ENCODE measurements at places on chromosomes 6 and 20. TPM values are rescaled to one million over a fixed set of nuclear protein-coding genes. Genes with fewer than 3 reads are reported as not detected.

EFCAB8 gene
- total RNA-seq = 0.83 TPM

MTFR2 gene
- total RNA-seq = 0.16 TPM

TBC1D20 gene
- total RNA-seq = 40.1 TPM

- no peak for DNase-seq
Observed at GRCh38 chr6:130913120-130913519, 85.9 kb downstream of the SMLR1 start.

TFAP2C gene
- total RNA-seq = not detected

GATA5 gene
- not detected for total RNA-seq

DNA sequence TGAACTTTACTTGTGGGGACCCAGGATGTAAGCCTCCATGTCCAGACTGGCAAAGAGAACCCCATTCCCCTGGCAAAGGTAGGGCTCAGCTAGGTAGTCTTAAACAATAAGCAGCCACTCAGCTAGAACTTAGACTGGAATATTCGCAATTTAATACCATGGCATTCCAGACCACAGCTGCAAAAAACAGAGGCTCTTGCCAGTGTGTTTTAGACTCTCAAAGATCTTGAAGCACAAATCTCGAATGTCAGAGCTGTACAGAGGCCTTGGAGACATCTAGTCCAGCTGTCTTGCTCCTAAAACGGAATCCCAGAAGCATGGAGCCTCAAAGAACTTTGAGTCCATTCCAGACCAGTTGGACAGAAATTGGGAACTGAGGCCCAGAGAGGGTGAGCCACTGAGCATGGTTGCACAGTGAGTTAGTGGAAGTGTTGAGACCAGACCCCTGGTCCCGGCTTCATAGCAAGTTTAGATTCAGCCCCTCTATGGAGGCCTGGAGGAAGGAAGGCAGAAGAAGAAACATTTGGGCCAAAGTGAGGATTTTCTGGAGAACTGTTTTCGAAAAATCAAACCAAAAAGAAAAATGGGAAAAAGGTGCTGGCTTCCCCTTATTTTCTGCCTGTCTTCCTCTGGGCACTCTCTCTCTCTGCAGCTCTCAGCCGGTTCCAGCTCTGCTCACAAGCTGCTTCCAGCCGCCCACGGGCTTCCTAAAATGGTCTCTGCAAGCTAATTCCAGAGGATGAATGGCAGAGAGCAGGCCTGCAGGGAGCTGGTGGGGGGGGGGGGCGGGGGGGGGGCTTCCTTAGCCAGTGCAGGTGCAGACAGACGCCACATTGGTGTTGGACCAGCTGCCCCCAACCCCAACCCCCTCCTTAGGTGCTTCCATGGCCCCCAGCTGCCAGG, 32.4 kb downstream of the AAR2 start:
- peak; percentile 71 for DNase-seq

FNDC11 gene
- 0.75 TPM for total RNA-seq

DNA sequence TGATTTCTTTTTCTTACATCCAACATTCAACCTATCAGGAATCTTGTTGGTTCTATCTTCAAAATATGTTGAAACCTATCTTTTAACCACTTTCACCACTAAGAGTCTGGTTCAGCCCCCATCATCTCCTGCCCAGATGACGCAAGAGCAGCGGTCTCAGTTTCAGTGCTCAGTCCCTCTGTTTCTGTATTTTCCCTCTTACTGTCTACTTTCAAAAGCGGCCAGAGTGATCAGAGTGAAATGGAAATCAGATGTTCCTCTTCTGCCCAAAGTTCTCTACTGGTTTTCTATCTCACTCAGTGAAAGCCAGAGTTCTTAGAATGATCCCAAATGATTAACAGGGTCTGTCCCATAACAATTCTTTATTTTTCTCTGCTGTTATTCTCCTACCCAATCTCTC, 147.9 kb upstream of the PDE7B start:
- DNase-seq = no peak

GRCh38 chr20:23970049-23970448, 18.5 kb downstream of the GGTLC1 start:
- no peak for DNase-seq

DNA sequence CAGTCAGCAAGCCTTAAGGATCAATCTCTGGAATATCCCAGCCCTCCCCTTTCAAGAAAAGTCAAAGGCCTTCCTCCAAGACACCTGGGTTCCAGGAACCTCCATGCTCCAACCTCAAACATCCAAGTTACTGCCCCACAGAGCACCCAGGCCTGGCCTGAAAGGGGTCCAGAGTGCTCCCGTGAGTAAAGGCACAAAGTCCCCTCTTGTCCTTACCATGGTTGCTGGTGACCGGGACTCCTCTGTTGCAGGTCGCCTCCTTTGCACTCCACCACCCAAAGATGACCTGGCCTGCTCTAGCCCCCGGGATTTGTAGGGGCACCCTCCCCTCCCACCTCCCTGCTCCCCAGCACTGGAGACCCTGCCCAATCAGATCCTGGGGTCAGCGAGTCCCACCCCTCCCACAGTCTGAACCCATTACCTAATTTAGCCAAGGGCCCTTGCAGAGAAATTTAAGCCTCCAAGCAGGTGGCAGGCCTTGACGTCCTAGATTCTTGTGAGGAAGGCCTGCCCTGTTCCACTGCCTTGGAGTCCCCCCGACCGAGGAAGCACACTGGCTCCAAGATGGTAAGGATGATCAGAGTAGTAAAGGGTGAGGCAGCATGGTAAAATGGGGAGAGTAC, at the start of gene TNNC2:
TNNC2 (minus strand) TSS at position 283 of the 623 bp plus-strand sequence; CDS start at position 219, 64 bp downstream.
- DNase-seq = peak; percentile 84

METTL24 gene
- not detected for total RNA-seq

DNA sequence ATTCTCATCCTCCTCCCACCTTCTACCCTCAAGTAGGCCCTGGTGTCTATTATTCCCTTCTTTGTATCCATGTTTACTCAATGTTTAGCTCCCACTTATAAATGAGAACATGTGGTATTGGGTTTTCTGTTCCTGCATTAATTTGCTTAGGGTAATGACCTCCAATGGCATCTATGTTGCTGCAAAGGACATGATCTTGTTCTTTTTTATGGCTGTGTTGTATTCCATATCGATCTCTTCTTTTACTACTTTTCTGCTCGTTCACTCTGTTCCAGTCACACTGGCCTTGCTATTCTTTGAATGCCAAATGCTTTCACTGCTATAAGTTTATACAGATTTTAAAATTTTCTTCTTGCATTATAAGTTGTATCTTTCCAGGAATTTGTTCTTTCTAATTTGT, 57.7 kb downstream of the RSPH3 start:
- no peak for DNase-seq

DNA sequence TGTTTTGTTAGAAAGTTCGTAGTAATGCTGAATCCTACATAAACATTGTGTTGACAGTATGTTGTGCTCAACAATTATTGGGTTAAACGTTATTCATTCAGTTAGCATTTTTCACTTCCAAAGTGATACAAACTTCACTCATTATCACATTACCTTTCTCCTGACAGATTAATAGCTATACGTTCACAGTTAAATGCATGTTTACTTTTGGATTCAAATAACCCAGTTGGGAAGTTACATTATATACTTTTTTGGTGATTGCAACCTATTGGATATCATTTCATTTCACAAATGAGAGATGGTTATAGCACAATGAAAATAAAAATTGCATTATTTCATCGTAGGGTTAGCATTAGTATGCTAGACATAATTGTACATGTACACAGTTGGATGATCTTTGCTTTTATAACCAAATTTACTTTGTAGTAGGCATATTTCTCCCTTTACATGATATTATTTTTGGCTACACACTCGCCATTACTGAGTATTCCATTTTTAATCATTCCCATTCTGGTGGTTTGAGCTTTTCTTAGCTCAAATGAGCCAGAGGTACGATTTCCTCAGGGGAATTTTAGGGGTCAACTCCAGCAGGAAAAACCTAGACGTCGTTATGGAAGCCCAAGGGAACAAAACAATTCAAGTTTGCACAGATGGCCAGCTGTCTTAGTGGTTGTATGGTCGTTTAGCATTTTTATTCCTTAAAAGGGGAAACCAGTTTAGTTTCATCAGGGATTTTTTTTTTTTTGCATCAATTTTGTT, 2.1 kb upstream of the HIVEP1 start:
- peak; percentile 73 for DNase-seq

GRCh38 chr6:90025523-90026061, 131.3 kb downstream of the GJA10 start:
- peak; percentile 79 for DNase-seq

GRCh38 chr6:11163932-11164331, 52.4 kb upstream of the ERVFRD-1 start:
- no peak for DNase-seq

DNA sequence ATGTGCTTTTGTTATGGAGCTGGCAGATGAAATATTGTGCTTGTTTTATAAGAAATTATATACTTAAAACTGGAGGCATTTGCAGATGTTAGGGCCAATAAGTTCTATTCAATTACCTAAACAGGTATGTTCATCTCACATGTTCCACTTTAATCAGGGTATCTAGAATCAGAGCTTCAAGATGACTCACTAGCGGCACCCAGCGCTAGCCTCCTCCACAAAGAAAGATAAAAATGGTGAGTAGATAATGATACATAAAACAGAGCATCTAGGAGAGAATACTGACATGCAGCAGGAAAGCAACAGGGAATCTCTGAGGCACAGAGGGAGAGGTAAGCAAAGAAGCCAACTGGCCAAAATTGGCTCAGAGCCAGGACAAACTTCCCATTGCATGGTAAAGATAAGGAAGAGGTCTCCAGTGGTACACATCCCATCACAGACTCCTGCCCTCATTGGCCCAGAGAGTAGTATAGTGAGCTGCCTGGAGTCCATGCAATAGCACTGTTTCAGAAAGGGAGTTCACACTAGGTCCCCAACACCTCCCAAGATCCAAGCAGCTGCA, 200.7 kb upstream of the SPTLC3 start:
- DNase-seq = no peak

C20orf96 gene
- 2.5 TPM for total RNA-seq

GRCh38 chr20:46402331-46402811, 4.0 kb downstream of the ELMO2 start:
- DNase-seq = no peak

C20orf141 gene
- not detected for total RNA-seq

DNA sequence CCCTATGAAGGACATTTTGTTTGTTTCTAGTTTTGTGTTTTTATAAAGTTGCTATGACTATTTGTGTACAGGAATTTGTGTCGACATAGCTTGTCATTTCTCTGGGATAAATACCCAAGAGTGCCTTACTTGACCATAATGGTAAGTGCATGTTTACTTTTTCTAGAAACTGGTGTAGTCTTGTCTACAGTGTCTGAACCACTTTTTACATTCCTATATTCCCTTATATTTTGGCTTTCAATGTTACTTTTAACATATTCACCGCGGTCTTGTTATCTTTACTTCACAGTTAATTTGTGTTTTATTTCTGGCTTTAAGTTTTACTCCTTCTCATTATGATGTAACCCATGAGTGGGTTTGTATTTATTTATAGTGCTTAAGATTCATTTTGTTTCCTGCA, 444.4 kb upstream of the RGS17 start:
- no peak for DNase-seq

GRCh38 chr20:51368461-51369211, 173.9 kb downstream of the NFATC2 start:
- no peak for DNase-seq

DNA sequence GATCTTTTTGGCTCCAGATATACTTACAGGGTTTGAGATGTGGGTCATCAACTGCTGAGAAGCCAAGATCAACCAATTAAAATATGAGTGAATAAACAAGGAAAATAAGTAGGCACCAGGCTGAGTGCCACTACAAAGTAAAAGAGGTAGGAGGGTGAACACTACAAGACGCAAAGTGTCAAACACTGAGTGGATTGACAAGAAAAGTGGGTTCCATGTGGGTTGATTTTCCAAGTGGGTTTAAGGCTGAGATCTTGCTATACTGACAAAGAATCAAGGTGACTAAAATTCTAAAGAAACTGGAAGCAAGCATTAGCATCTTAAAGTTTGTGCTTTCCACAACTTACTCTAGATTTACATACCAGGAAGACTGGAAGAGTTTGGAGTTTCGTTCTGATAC, 160.4 kb upstream of the SPACA1 start:
- no peak for DNase-seq

- no peak for DNase-seq
Observed at GRCh38 chr6:31574106-31575061, 981 bp upstream of the TNF start.

TGM6 gene
- total RNA-seq = not detected

DNA sequence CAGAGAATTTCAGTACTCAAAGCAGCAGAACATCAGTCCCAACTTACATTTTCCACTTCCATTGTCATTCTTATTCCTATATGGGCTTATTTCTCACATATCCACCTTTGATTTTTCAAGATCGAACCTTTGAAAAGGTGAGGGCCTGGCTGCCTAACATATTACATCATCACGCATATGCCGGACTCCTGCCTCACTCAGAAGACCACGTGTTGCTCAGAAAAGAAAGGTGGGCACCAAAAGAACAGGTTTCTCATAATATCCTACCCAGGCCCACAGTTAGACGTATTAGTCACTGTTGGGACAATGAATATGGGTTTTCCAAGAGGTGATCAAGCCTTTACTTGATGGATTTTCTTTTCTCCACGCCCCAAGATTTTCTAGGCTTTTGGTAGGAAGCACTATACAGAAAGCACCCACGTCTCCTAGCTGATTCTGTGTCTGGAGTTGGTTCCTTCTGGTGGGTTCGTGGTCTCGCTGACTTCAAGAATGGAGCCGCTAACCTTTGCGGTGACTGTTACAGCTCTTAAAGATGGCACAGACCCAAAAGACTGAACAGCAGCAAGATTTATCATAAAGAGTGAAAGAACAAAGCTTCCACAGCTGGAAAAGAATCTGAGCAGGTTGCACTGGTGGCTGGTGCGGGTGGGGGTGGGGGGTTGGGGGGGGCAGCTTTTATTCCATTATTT, 168.9 kb downstream of the ATXN1 start:
- no peak for DNase-seq

- no peak for DNase-seq
Observed at GRCh38 chr20:12051206-12052163, 133.8 kb downstream of the BTBD3 start.

- peak; percentile 87 for DNase-seq
Observed at GRCh38 chr20:54214566-54214965, 6.7 kb downstream of the PFDN4 start.

DNA sequence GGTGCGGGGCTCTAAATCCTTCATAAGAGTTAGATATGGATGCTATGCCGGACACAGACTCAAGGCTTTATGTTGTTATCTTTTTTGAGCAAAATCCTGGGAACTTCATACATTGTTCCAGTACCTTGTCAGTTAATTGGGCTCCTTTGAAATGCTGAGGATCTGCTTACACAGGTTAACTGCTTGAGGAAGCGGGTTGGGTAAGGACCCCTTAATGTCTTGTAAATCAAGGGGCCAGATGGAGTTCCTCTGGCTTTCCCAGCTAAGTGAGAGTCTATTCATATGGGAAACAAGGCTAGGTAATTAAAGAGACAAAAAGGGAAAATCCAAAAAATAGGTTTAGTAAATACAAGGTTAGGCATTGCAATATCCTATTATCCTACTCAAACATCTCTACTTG, 141.5 kb downstream of the OR2B2 start:
- DNase-seq = no peak

SLC22A7 gene
- total RNA-seq = not detected

BPI gene
- total RNA-seq = not detected

- no peak for DNase-seq
Observed at GRCh38 chr6:41224800-41225199, 3.3 kb upstream of the TREML4 start.
